Lung (tissue), 17 donors: ENCODE measurements at places on chromosomes 12 and 14.
A peak's percentile ranks its signal among the peaks of the same experiment; 100 is the strongest.

- peak; percentile 60 for DNase-seq
Measured at GRCh38 chr12:105738051-105738450, 400.7 kb downstream of the NUAK1 start.

DNA sequence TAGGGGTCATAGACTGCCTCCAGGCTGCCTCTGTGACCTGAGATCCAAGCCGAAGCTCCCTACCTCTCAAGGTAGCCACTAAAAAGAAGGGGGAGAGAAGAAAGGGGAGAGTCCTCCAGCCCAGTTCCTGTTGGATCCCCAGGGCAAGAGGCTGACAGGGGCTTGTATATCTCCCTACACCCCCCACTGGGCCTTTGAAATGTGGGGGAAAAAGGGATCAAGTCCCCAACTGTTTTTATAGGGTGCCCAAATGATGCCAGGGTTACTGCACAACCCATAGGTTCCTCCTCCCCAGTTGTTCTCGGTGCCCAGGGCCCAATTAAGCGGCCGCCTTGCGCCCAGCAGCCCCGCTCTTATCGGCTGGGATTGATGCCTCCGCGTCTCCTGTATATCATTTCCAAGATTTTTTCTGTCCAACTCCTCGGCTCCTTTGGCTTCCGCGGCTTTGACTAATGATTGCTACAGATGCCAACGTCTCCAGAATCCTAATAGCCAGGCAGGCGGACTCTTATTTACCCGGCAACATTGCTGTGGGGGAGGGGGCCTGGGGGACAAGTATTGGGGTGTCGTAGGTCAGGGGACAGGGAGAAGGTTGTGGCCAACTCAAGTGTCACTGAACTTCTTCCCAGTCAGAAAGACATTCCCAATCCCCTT lies 7.6 kb upstream of the HOXC4 start:
- no peak for DNase-seq

GRCh38 chr12:19801941-19802340 lies 362.6 kb downstream of the AEBP2 start:
- no peak for DNase-seq

DNA sequence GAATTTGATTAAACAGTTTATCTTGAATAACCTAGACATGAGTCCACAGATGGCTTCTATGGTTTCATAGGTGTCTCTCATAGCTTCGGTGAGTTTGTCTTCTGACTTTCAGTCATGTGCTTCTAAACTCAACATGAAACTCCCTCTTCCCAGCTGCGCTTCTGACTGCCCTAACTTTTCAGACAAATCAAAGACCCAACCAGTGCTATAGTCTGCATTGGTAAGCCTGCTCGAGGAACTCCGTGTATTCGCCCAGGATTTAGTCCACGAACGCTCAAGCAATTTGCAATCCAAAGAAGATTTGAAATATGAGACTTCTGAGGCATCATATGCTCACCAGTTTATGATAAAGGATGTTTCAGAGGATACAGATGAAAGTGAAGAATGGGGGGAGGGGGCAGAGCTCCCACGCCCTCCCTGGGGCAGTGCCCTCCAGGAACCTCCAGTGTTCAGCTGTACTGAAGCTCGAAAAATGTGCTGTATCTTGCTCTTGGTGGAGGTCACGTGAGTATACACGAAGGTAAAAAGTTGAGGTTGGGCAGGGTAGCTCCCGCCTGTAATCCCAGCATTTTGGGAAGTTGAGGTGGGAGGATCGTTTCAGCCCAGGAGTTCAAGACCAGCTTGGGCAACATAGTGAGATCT lies 5.2 kb upstream of the RILPL2 start:
- no peak for DNase-seq

- no peak for DNase-seq
Measured at GRCh38 chr12:105865886-105866285, 272.9 kb downstream of the NUAK1 start.

DNA sequence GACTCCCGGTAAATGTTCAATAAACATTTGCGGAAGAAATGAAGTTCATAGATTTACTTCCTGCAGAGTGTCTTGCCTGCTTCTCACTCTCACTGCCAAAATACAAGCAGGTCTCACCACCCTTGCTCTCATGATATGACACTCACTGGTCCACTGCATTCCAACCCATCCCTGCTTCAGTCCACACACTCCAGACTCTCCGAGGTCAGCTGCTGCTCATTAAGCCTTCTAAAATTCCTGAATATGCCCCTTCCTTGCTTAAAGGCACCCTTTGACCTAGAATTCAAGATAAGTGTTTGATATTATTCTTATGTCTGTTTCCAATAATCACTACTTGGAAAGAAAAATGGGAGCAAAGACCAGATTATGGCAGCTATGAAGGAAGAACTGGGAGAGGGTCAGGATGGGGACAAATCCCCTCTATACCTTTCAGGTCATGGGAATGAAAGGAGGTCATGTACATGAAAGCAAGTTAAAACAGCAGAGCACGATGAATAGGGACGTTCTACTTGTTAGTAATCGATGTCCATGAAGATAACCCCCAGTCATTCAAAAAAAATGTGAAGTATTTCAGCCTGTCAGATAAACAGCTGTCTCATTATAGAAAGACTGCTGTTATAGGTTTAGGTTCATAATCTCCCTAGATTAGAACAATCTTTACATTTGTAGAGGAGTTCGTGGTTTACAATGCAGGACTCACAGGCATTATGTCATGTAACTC lies 10.5 kb upstream of the NID2 start:
- no peak for DNase-seq

GRCh38 chr12:27554421-27555186 lies 30.6 kb downstream of the PPFIBP1 start:
- DNase-seq: peak; percentile 89

GRCh38 chr14:23047751-23048693 lies 6.0 kb downstream of the PSMB11 start:
- DNase-seq: no peak

DNA sequence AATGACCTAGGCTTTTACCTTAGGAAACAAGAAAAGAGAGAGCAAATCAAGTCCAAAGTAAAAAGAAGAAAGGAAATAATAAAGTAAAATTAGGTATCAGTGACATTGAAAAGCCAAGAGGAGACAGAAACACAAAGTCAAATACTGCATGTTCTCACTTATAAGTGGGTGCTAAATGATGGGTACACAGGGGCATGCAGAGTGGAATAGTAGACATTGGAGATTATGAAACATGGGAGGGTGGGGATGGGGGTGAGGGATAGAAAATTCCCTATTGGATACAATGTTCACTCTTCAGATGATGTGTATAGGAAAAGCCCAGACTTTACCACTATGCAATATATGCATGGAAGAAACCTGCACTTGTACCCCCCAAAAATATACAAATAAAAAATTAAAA lies 35.1 kb upstream of the CLMN start:
- no peak for DNase-seq

GRCh38 chr12:93670104-93670503 lies 7.1 kb upstream of the CRADD start:
- no peak for DNase-seq

DNA sequence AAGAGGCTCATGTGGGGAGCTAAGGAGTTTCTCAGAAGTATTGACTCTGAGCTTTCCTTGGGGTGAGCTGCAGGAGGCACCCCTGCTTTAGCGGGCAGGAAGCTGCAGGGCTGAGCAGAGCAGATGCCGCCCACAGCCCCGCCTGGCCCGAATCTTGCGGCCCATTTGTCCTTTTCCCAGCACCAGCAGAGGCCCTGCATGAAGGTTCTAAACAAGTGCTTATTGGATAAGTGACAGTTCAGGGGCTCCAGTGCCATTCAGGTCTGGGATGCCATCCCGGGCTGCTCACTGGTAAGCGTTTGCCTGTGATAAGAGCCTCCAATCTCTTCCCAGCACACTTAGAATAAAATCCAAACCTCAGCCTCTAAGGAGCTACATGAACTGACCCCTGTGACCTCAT lies 11.4 kb downstream of the RILPL1 start:
- DNase-seq: no peak

- DNase-seq: no peak
Measured at GRCh38 chr12:122672515-122672914, 30.6 kb downstream of the HCAR2 start.

GRCh38 chr14:73136085-73136386 lies 271 bp upstream of the PSEN1 start:
- no peak for DNase-seq

DNA sequence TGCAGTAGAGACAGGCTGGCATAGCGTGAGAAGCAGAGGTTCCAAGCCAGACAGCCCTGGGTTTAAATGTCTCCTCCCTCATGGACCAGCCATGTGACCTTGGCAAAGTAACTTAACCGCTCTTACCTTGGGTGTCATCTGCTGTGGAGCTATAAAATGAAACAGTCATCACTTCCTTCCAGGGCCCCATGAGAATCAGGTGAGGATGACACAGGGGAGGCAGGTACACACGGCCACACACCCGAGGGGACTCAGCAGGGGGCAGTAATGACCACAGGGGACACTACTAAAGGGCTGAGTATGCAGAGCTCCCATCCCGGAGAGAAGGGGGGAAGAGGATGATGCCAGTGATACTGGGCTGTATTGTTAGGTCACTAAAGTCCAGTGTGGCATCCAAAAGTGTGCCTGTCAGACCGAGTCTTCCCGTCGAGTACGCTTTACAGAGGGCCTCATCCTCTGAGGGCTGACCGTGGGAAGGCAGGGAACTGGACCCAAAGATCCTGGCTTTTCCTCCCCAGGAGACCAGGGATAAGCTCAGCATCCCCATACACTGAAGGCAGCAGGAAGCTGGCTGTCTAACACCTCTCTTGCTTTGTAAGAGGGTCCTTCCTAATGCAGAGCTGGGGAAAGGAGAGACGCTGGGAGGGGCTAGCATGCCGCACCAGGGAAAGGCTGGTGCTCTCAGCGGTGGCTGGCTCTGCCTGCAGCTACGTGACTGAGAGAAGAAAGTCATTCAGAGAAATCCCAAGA lies 94.2 kb downstream of the SINHCAF start:
- DNase-seq: no peak

GRCh38 chr12:67827820-67828383 lies 161.3 kb upstream of the IFNG-AS1 start:
- DNase-seq: peak; percentile 14
